ENCODE measurements at places on chromosomes 1 and 21. TPM values are rescaled to one million over a fixed set of nuclear protein-coding genes. Genes with fewer than 3 reads are reported as not detected.

ABCD3 gene
- 43.1 TPM for polyA plus RNA-seq

TLCD4 gene
- 4.9 TPM for polyA plus RNA-seq

DEPDC1 gene
- 6.0 TPM for polyA plus RNA-seq

OR2T33 gene
- not detected for polyA plus RNA-seq

EYA3 gene
- 16.7 TPM for polyA plus RNA-seq

MIXL1 gene
- polyA plus RNA-seq, result 0.28 TPM

SLAMF8 gene
- 4.5 TPM for polyA plus RNA-seq

AMY1A gene
- not detected for polyA plus RNA-seq

TNNT2 gene
- 20.8 TPM for polyA plus RNA-seq

FHAD1 gene
- polyA plus RNA-seq, result 0.79 TPM

OR2T11 gene
- polyA plus RNA-seq, result not detected

ACTL8 gene
- not detected for polyA plus RNA-seq

ITLN1 gene
- polyA plus RNA-seq, result 452 TPM

IFNLR1 gene
- 11.7 TPM for polyA plus RNA-seq

SPATA17 gene
- polyA plus RNA-seq, result 2.6 TPM

GPR3 gene
- 0.27 TPM for polyA plus RNA-seq

GPR161 gene
- polyA plus RNA-seq, result 7.7 TPM

RRP1B gene
- 21.1 TPM for polyA plus RNA-seq

XKR8 gene
- polyA plus RNA-seq, result 7.8 TPM

SESN2 gene
- polyA plus RNA-seq, result 30.4 TPM

VAV3 gene
- 18.3 TPM for polyA plus RNA-seq

GOLT1A gene
- 113 TPM for polyA plus RNA-seq

KRTAP10-3 gene
- not detected for polyA plus RNA-seq

KCNN3 gene
- polyA plus RNA-seq, result 4.7 TPM

WNT3A gene
- not detected for polyA plus RNA-seq

IKBKE gene
- polyA plus RNA-seq, result 7.5 TPM

GBP6 gene
- polyA plus RNA-seq, result 0.04 TPM

GCSAML gene
- polyA plus RNA-seq, result 0.07 TPM

GUCA2A gene
- polyA plus RNA-seq, result 68.7 TPM

CRYAA gene
- not detected for polyA plus RNA-seq

COL9A2 gene
- 11.0 TPM for polyA plus RNA-seq

TAL1 gene
- polyA plus RNA-seq, result 2.2 TPM

MTARC2 gene
- 93.5 TPM for polyA plus RNA-seq

CLCA4 gene
- polyA plus RNA-seq, result 0.04 TPM

TSACC gene
- 0.81 TPM for polyA plus RNA-seq
